ENCODE measurements at places on chromosomes 6 and 20.
A peak's percentile ranks its signal among the peaks of the same experiment; 100 is the strongest.

- no peak for DNase-seq
Measured at GRCh38 chr6:79570129-79571029, 33.1 kb upstream of the LCA5 start.

- no peak for DNase-seq
Measured at GRCh38 chr20:36147690-36148089, 6.8 kb upstream of the EPB41L1 start.

DNA sequence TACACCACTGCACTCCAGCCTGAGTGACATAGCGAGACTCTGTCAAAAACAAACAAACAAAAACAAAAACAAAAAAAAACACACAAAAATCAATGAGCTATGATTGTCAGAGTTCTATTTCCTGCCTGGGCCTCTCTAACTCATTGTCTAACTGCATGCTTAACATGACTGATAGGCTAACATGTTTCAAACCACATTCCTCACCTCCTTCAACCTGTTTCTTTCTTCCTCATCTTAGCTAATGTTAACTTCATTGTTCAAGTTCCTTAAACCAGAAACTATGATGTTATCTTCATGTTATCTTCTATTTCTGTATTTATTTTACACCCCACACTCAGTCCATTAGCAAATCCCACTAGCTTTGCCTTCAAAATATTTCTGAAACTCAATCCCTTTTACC is 41.5 kb downstream of the BEND6 start:
- DNase-seq: no peak

GRCh38 chr6:130337534-130337933 is 28.3 kb upstream of the TMEM200A start:
- DNase-seq: no peak

- DNase-seq: no peak
Measured at GRCh38 chr6:35524380-35525020, 11.8 kb upstream of the TULP1 start.

- DNase-seq: no peak
Measured at GRCh38 chr6:25579902-25580495, 72.0 kb upstream of the SCGN start.

DNA sequence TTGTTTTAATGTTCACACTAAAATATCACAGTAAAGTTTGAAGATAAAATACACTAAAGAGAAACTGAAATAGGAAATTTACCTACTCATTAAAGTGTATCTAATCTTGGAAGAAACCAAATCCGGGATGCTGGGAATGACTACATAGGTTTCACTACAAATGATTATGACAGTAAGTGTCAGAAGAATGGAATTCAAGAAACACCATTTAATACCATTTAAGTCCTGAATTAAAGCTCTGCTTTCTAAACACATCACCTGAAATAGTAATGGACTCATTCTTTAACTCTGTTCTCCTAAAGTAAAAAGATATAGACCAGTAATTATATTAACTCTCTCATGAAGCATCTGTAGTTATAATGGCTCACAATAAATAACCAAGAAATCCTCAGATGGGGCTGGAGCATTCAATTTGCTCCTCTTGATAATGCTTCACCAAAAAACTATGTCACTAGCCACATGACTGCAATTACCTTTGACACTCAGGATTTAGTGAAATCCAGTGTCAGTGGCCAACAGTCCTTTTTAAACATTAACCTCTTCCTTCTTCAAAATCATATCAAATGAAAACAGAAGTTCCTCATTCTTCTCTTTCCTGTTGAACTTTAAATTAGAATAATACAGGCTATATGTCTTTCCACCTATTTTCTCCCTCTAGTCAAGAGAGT is 41.4 kb downstream of the MAP7 start:
- no peak for DNase-seq

GRCh38 chr6:87932361-87932760 is 115.3 kb upstream of the SPACA1 start:
- DNase-seq: no peak

- DNase-seq: no peak
Measured at GRCh38 chr6:111555036-111555435, 50.6 kb downstream of the TRAF3IP2 start.

- DNase-seq: no peak
Measured at GRCh38 chr20:8940326-8940725, 128.6 kb upstream of the PLCB4 start.

DNA sequence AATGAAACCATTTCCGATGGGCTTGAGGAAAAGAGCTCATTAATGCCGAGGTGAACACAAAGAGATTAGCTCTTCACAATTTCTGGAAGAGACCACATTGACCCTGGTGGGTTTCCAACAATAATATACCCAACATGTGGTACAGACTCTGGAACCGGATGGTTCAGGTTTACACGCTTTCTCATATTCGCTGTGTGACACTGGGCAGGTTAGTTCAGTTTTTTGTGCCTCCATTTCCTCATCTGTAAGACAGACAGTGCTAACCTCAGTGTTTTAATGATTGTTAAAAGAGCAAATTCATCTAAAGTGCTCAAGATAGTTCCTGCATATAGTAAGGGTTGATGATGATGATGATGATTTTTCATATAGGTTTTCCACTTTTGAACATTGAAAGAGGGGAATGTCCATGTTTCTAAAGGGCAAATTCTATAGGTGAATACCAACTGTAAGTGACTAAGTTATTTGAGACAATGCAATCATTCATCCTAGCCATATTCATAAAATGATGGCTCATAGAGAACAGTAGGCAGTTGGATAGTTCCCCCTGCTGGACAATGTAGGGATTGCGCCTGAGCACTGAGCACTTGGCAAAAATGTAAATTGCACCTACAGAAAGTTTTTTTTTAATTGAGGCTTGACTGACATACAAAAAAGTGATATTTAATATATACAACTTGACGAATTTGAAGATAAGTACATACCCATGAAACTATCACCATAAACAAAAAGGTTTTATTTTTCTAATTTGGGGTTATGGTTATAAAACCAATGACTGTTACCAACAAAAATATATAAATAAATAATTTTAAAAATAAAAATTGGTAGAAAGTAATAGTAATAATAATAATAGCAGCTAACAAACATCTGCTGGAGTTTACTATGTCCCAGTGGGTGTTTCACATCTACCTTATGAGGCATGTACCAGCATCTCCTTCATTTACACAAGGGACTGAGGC is 2.1 kb upstream of the PERP start:
- DNase-seq: peak; percentile 30

DNA sequence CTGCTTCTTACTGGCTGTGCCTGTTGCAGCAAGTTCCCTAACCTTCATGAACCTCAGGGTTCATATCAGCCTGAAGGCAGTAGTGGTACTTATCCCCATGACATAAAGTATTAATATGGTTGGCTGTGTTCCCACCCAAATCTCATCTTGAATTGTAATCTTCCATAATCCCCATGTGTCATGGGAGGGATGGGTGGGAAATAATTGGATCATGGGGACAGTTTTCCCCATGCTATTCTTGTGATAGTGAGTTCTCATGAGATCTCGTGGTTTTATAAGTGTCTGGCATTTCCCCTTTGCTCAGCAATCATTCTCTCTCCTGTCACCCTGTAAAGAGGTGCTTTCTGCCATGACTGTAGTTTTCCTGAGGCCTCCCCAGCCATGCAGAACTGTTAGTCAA is 61.8 kb downstream of the FAM229B start:
- no peak for DNase-seq

GRCh38 chr6:75025371-75025770 is 180.5 kb downstream of the COL12A1 start:
- no peak for DNase-seq

DNA sequence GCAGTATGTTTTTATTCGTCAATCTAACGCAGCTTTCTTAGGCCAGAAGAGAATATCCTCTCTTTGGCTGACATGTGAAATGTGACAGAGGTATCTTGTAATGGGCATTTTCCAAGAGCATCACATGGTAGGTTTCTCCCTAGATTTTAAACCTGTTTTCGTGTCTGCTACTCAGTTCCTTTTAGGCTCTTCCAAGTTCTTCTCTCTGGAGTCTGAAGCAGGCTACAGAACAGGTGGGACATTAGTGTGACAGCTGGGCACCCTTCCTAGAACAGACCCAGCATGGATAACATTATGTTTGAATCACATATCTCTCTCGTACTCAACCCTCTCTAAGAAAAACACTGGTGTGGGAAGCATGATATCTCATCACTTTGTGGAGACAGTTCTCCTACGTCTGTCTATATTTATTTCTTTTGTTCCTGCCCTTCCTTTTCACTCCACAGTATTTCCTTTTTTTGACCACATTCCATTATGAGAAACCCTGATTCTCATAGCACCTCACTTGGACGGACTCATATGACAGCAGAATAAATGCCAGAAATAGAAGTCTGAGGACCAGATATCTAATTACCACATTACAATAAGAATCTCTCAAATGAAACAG is 263.4 kb downstream of the NKAIN2 start:
- DNase-seq: no peak

- DNase-seq: no peak
Measured at GRCh38 chr20:57038608-57039440, 227.6 kb downstream of the BMP7 start.

DNA sequence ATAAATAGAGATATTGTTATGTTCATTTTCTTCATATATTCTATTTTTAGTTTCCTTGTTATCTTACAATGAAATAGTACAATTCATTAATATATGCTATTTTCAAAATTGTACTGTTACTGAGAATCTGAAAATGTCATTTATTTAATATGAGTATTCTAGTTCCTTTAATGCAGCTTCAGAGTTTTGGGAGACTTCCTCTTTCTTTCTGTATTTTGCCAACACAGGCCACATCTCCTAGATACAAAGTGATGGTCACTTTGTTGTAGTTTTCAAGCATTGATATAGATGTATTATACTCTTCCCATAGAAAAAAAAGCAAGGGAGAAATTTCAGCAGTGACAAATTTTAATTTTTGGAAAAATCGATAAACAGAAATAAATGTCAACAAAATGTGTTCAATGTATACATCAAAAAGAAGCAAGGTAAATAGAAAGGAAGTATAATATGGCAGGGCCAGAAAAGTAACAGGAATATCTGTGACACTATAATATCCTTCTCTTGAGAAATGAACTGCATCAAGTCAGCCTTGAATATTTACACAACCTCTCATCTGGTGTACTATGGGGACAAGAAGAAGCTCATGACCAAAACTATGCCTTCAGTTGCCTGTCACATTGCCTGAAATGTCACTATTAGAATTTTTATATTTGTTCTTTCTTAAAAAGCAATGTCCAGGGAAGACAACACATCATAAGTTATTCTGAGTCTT is 396.0 kb downstream of the TBC1D32 start:
- DNase-seq: no peak

- DNase-seq: no peak
Measured at GRCh38 chr20:37111926-37112455, 16.2 kb upstream of the RBL1 start.

- no peak for DNase-seq
Measured at GRCh38 chr6:1972962-1973361, 272.4 kb downstream of the GMDS start.

GRCh38 chr6:125279961-125280360 is 21.8 kb downstream of the HDDC2 start:
- DNase-seq: no peak

DNA sequence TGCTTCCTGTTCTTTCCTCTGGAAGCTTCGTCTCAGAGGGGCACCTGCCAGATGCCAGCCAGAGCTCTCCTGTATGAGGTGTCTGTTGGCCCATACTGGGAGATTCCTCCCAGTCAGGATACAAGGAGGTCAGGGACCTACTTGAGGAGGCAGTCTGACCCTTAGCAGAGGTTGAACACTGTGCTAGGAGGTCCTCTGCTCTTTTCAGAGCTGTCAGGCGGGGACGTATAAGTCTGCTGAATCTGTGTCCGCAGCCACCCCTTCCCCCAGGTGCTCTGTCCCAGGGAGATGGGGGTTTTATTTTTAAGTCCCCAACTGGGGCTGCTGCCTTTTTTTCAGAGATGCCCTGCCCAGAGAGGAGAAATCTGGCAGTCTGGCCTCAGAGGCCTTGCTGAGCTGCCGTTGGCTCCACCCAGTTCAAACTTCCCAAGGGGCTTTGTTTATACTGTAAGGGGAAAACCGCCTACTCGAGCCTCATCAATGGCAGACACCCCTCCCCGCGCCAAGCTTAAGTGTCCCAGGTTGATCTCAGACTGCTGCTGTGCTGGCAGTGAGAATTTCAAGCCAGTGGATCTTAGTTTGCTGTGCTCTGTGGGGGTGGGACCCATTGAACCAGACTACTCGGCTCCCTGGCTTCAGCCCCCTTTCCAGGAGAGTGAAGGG is 326.7 kb downstream of the BCKDHB start:
- DNase-seq: no peak

Data from D721Med (cell line).